ENCODE measurements at places on chromosomes 6 and 20.

DNA sequence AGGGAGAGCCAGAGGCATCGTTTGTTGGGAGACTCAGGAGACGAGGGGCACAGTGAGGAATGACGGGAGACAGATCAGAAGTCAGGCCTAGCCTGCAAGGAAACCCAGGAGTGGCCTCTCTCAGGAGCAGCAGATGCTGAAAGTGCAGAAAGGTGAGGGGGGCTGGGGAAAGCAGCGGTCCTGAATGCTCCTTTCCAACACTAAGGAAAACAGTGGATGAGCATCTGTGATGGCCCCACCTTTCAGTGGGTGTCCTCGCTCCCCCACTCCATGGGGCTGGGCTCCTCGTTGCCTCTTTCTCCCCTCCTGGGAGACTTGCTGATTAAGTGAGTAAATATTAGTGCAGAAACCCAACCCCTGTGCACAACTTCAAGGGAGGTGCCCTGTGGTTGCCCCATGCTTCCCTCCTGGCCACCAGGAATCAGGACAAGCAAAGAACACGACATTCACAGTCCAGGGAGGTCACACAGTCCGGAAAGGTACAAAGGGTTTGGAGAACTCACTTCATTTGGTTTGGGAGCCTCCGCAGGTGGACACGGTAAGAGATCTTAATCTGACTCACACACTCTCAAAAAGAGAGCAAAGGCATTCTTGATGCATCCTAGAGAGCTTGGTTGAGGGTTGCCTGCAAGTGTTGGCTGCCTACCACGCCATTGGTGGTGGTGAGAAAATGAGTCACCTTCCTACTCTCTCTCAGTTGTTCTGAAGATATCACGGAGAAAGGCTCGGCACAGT lies 9.7 kb upstream of the BPIFB1 start:
- peak; percentile 48 for DNase-seq

DNA sequence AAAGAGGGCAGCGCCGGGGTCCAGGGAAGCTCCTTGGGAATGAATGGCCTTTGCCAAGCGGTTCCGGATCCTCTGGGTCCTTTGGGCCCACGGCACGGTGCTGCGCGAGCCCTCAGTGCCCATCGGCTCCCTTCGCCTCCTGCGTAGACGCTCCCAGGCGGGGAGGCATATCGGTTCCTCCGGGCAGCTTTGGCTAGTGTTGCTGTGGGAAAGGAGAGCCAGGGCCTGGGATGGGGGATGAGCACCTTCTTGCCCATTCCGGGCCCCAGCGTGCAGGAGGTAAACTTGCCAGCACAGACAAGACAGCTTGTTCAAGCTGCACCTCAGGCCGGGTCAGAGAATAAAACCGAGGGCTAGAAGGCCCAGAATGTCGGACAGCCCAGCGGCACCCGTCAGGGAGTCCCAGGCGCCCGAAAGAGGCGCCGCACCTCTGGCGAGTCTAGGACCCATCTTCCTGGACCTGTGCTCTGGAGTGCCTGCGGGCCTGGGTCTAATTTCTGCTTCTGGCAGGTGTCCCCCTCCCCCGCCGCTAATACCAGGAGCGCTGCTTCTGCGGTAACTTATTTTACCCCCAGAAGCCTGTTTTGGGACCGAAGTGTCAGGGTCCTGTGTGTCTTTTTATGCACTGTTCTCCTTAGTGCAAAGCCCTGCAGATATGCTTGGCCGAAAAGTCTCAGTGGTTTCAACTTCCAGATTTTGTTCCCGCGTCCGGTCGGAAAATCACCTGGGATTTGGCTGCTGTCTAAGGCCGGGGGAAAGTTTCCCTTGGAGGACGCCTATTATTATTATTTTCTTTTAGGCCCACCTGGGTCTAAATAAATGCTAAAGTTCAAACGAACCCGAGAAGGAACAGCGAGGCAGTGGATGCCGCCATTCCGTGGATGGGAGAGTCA lies 1.7 kb upstream of the TFAP2C start:
- DNase-seq: no peak

DNA sequence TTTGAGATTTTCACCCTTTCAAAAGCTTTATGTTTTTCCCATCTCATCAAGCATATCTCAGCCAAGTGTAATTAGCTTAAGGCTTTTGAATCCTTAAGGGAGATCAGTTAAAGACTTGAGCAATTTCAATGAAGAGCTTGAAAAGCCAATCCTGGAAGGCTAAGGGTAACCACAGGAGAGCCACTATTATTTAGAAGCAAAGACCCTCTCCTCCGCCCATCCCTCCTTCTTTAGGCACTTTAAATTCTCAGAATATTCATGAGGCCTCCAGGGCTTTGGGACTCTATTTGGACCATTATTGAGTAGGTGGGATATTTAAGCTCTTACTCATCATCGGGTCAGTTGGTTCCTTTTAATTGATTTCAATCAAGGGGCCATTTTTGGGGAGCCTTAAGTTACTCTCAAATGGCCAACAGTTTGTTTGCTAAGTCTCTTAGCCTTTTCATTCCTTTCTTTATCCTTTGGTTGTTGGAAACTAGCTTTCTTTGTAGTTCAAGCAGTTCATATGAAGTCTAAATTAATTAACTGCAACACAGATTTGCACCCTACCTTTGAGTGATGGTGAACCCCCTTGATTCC lies 567.2 kb downstream of the KIF16B start:
- DNase-seq: no peak

- no peak for DNase-seq
These were observed 649.8 kb upstream of the SLC35B3 start for GRCh38 chr6:9085054-9085708.

DNA sequence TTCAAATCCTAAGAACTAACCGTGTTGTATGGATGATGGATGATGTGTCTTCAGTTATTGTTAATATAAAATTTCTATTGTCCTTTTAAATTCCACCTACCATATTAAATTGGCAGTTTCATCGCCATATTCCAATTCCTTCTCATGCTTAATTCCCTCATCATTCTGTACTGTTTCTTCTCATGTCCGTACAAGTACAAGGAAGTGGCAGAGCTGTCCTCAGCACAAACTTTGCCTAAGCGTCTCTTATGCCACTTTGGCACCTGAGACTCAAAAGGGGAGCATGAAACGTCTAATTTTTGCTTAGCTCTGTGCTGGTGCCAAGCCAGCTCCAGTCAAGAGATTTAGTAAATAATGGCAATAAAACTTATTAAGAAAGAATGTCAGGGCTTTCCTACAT lies 158.2 kb upstream of the LAMA2 start:
- DNase-seq: no peak

DNA sequence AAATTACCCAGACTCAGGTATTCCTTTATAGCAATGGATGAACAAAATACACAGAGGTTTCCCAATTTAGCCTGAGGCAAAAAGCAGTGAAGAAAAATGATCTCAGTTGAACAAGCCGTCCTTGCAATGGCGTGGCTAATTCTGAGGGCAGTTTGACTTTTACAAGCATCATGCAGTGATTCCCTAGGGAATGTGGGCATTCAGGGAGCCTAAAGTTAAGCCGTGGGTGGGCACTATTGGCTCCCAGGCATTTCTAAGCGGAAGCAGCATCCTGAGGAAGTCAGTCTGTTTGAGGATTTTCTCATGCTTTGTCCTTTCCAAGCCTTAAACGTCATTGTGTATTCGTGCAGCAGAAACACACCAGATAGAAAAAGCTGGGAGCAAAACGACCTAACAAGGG lies 133.9 kb downstream of the MYLK4 start:
- no peak for DNase-seq

DNA sequence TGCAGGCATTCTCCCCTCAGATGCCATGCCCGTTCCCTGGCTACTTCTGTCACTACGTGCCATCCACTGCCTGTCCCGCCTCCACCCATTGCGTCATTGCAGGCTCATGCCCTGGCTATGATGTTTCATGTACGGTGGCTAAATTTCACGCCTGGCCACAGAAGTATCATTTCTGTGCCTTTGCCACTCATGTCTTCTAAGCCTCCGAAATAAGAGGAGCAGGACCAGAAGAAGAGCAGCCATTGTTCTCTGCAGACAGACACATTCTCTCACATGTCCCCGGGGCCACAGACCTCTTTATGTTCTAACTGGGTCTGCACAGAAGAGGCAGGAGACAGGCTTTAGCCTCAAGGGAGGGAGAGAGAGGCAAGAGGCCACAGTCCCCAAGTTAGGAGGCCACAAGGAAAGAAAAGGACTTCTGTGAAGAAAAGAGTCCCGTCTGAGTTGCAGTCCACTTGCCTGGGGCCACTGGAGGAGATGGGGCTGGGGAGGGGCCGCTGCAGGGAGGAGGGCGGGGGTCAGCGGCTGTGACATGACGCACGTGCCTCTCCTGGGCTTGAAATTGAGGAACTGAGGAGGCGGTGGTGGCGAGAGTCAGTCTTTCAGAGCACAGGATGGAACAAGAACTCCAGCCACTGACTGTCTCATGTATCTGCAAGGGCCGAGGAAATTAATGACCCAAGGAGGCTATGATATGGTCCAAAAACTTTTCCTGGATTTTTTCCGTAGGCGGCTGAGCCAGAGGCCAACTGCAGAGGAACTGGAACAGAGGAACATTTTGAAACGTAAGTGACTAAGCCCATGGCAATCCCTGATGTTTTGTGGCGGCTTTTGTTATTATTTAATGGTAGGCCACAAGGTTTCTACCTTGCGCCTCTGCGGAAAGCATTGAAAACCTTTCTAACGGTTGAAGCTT lies 55.9 kb downstream of the TBC1D7 start:
- no peak for DNase-seq

DNA sequence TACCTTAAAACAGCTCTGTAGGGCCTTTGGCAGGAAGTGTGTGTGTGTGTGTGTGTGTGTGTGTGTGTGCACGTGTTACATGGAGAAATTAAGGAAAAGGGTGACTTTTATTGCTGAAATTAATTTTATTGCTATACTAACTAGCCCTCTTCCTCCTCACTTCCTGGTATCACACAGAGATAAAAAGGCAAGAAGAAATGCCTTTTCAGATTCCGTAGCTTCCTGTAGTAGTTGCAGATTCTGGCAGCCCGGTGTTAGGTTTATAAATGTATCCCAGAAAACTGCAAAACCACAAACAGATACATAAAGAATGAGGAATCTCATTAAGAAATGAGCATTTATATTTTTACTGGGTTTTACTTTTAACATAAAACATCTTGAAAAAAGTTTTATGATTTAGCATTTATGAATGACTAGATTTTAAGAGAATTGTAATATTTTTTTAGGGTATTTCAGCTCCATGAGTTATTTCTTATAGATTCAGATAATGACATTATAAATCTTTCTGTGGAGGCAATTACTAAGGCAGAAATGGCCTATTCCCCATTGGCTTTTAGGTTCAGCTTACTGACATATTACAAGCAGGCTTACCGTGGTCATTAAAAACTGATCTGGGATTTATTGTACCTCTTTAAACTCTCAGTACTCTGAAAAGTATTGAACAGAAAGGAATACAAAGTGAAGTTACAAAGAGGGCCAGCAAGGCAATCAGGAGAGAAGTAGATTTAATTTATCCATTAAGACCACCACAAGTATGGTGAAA lies 249.1 kb upstream of the TSHZ2 start:
- DNase-seq: no peak

DNA sequence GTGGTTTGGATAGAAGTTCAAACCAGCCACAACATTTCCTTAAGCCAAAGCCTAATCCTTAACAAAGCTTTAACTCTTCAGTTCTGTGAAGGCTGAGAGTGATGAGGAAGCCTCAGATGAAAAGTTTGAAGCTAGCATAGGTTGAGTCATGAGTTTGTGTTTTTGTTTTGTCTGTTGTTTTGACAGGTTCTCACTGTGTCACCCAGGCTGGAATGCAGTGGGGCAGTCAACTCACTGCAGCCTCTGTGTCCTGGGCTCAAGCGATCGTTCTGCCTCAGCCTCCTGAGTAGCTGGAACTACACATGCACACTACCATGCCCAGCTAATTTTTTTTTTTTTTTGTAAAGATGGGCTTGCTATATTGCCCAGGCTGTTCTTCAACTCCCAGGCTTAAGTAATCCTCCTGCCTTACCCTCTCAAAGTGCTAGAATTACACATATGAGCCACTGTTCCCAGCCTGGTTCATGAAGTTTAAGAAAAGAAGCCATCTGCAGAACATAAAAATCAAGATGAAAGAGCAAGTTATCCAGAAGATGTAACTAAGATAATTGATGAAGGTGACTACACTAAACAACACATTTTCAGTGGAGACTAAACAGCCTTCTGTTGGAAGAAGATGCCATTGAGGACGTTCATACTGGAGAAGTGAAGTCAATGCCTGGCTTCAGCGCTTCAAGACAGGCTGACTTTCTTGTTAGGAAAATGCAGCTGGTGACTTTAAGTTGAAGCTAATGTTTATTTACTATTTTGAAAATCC lies 96.2 kb downstream of the SMAP1 start:
- no peak for DNase-seq

GRCh38 chr20:33522256-33522820 lies 32.4 kb downstream of the CBFA2T2 start:
- peak; percentile 36 for DNase-seq

GRCh38 chr6:53165293-53165692 lies 16.7 kb upstream of the GCM1 start:
- DNase-seq: no peak

DNA sequence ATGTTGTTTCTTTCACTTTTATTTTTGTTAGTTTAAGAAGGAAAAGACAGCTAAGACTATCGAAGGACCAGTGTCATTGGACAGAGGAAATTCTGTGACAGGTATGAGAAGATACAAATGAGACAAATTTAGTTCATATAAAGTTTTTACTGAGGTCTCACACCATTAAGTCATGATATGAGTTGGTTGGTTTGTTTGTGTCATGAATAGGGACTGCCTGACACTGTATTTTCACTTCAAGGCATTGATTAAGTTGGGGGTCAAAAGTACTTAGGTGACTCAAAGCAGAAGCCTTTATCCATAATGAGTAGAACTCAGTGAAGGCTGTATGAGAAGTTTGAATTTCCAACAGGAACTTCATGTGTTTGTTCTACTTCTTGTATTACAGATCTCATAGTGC lies 21.3 kb upstream of the HIVEP2 start:
- DNase-seq: no peak

- DNase-seq: no peak
These were observed 527.0 kb upstream of the JARID2 start for GRCh38 chr6:14718861-14719260.

DNA sequence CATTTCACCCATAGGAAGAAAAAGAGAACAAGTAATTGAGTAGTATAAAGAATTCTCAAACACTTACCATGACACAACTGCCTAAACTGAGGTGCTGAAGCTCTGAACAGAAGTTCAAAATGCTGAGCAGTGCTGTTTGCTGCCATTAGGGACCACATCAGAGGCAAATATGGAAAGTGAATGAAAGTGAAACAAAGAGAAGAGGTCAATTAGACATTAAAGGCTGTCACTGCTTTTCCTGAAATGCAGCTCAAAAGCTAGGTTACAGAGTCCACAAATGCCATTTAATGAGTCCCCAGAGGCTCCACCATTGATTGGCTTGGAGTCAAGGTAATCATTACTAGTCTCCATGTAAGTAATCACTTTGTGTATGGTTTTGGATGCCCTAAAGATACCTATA lies 46.1 kb downstream of the POU3F2 start:
- no peak for DNase-seq

DNA sequence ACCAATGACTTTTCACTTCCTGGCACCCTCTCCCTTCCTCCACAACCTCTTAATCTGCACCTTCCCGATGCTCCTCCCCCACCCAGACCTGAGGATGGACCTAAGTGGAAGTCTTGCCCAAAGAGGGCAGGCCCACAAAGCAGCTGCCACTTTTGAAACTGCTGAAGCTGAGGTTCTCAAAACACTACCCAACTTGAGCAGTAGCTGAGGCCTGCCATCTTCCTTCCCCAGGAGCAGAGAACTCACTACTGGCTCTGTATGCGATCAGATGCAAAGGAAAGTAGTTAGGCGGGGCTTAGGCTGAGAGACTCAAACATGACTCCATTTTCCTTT lies 1.5 kb downstream of the HM13 start:
- DNase-seq: peak; percentile 43

GRCh38 chr20:54324041-54324440 lies 116.2 kb downstream of the PFDN4 start:
- no peak for DNase-seq

GRCh38 chr6:106220485-106220884 lies 105.1 kb downstream of the ATG5 start:
- no peak for DNase-seq

All from activated CD4-positive, alpha-beta T cell treated with anti-CD3 and anti-CD28 coated beads, Interleukin-2, Interleukin-4, amounts not matched to agents 100 ng/mL and 50 ng/mL, durations not matched to agents 16 hours and 8 hours (primary cell).